Vagina (tissue), 2 donors: ENCODE measurements at places on chromosomes 7 and 10. TPM values are rescaled to one million over a fixed set of nuclear protein-coding genes. Genes with fewer than 3 reads are reported as not detected.

Gene TWIST1
- total RNA-seq = 11.5 TPM

Gene ATE1
- total RNA-seq = 21.9 TPM

Gene RRP12
- total RNA-seq = 32.7 TPM

Gene DNAJC12
- total RNA-seq = 2.7 TPM

Gene TAX1BP1
- 83.2 TPM for total RNA-seq

Gene LIPF
- total RNA-seq = not detected

Gene TMEM196
- not detected for total RNA-seq

Gene EBLN1
- total RNA-seq = not detected

Gene ARHGAP22
- total RNA-seq = 3.2 TPM
